Activated naive CD4-positive, alpha-beta T cell treated with anti-CD3 and anti-CD28 coated beads, Interleukin-2, amount 50 U/mL, for 16 hours (primary cell): ENCODE measurements at places on chromosomes 11 and 22.

DNA sequence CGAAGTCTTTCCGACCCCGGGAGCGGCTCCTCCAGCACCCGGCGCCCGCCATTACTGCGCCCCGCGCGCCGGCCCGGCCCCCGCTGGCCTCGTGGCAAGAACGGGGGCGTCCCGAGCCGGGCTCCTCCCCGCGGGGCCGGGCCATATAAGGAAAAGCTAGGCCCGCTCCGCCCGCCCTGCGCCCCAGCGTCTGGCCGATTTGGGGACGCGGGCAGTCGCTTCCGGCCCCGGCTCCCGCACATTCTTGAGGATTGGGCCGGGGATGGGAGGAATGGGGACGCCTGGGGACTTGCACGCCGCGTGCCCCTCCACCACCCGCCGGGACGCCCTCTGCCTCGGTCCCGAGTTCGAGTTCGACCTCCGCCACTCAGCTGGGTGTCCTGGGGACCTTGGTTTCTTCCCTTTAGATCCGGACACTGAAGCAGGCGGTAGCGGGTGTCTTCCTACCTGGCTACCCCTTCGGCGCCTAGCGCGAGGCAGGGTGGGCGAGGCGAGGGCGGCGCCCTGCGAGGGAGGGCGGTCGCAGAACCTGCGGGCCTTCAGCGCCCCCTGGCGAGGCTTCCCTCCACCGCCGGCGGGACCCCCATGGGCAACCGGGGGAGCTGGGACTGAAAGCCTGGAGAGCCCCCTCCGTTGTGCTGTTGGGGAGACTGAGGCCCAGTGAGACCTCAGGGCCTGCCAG, 3.8 kb downstream of the SMTN start:
- DNase-seq: peak; percentile 91

DNA sequence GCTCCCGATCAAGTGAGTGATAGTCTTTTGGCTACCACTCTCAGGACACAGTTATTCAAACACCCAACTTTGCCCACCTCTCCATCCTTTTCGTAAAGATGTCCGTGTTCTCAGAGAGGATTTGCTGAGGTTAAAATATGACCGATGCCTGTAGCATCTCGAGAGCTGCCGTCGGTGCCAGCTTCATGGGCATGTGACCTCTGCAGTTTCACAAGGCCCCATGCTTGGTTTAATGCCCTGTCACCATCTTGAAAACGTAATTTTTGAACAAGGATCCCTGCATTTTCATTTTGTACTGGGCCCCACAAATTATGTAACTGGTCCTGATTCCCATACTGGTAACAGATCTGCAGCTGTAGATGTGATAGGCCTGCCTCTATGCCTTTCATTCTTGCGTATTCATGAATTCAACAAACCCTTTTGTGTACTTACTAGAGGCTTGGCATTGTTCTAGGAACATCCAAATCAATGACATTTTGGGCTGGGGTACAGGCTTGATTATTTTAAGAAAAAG, 85.1 kb downstream of the BMAL1 start:
- no peak for DNase-seq

GRCh38 chr11:72624496-72625201, 49.6 kb downstream of the PDE2A start:
- no peak for DNase-seq

GRCh38 chr11:31796499-31797189, 14.5 kb downstream of the PAX6 start:
- no peak for DNase-seq

DNA sequence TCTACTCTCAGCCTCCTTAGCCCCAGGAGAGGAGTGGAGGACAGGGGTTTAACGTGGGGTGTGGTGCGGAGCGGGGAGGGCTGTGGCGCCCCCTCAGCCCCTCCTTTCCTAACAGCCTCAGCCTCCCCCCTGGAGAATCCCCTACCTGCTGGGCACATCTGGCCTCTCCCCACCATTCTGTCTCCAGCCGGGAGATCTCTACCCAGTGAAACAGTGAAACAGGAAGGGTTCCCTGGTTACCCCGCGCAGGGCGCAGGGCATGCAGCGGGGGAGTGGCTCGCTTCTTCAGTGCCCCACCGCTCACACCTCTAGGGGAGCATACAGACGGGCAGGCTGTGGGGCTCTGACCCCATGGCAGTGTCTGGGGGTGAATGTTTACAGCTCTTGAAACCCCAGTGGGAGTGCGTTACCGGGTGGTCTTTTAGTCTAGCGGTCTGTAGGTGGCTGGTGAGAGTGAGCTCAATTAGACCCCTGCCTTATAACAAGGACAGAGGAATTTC, 54.7 kb upstream of the CCDC188 start:
- DNase-seq: no peak
